ENCODE measurements at places on chromosomes 2 and 18. TPM values are rescaled to one million over a fixed set of nuclear protein-coding genes. Genes with fewer than 3 reads are reported as not detected.

EPB41L3 gene
- 234 TPM for total RNA-seq

UNC50 gene
- total RNA-seq: 51.7 TPM

FAM161A gene
- 1.5 TPM for total RNA-seq

WDPCP gene
- 6.5 TPM for total RNA-seq

GPR45 gene
- not detected for total RNA-seq

HAAO gene
- 15.7 TPM for total RNA-seq

CNRIP1 gene
- total RNA-seq: 4.5 TPM

DHRS9 gene
- total RNA-seq: 6.6 TPM

SLC16A14 gene
- not detected for total RNA-seq

CD302 gene
- total RNA-seq: 17.9 TPM

PAIP2B gene
- total RNA-seq: 2.1 TPM

HTR2B gene
- 2.2 TPM for total RNA-seq

ZNF521 gene
- 7.9 TPM for total RNA-seq

BCL2 gene
- 22.5 TPM for total RNA-seq

TMEM178A gene
- total RNA-seq: 0.70 TPM

MEMO1 gene
- total RNA-seq: 24.4 TPM

IL1F10 gene
- not detected for total RNA-seq

IL36A gene
- total RNA-seq: not detected

DQX1 gene
- total RNA-seq: 14.0 TPM

KLHL29 gene
- 18.2 TPM for total RNA-seq

LOXHD1 gene
- 0.19 TPM for total RNA-seq

ACVR1 gene
- total RNA-seq: 13.1 TPM

SNRNP200 gene
- 96.7 TPM for total RNA-seq

AGXT gene
- not detected for total RNA-seq

REG1B gene
- total RNA-seq: 70.8 TPM

ANKRD29 gene
- total RNA-seq: 9.7 TPM

SLC25A52 gene
- not detected for total RNA-seq

CERKL gene
- not detected for total RNA-seq

CDK15 gene
- 1.0 TPM for total RNA-seq

LOXL3 gene
- 0.88 TPM for total RNA-seq

ST6GAL2 gene
- not detected for total RNA-seq

RFX8 gene
- total RNA-seq: not detected

CRYGC gene
- total RNA-seq: not detected

TMEM131 gene
- total RNA-seq: 86.3 TPM

PRKAG3 gene
- total RNA-seq: not detected

FBXO41 gene
- 1.8 TPM for total RNA-seq

PMAIP1 gene
- total RNA-seq: 0.94 TPM

GKN2 gene
- total RNA-seq: not detected

BIN1 gene
- 81.7 TPM for total RNA-seq

SLC9A4 gene
- not detected for total RNA-seq

GAL3ST2 gene
- not detected for total RNA-seq

CXCR2 gene
- total RNA-seq: not detected

GREB1 gene
- total RNA-seq: 0.88 TPM

ARHGAP28 gene
- 1.1 TPM for total RNA-seq

LIMS3 gene
- 11.6 TPM for total RNA-seq

PTPN4 gene
- total RNA-seq: 86.6 TPM

TXNDC2 gene
- total RNA-seq: not detected

TMEM127 gene
- total RNA-seq: 25.6 TPM

RAPGEF4 gene
- 73.4 TPM for total RNA-seq

ZSWIM2 gene
- total RNA-seq: not detected

PROKR1 gene
- not detected for total RNA-seq

KCNF1 gene
- not detected for total RNA-seq

KLHL41 gene
- total RNA-seq: not detected

PDCD1 gene
- 2.7 TPM for total RNA-seq

CNTNAP5 gene
- not detected for total RNA-seq

CCDC74B gene
- not detected for total RNA-seq

TWIST2 gene
- total RNA-seq: 1.4 TPM

LBX2 gene
- 6.8 TPM for total RNA-seq

CTLA4 gene
- not detected for total RNA-seq

DPP10 gene
- 3.4 TPM for total RNA-seq
